ENCODE measurements at places on chromosomes 1 and 21. TPM values are rescaled to one million over a fixed set of nuclear protein-coding genes. Genes with fewer than 3 reads are reported as not detected.

The CENPF gene
- total RNA-seq: 85.8 TPM

The LRRC38 gene
- total RNA-seq: 0.19 TPM

The COL8A2 gene
- 11.5 TPM for total RNA-seq

The OSBPL9 gene
- 53.7 TPM for total RNA-seq

The ZBTB18 gene
- total RNA-seq: 37.2 TPM

The DCDC2B gene
- not detected for total RNA-seq
